ENCODE measurements at places on chromosomes 16 and 17.

DNA sequence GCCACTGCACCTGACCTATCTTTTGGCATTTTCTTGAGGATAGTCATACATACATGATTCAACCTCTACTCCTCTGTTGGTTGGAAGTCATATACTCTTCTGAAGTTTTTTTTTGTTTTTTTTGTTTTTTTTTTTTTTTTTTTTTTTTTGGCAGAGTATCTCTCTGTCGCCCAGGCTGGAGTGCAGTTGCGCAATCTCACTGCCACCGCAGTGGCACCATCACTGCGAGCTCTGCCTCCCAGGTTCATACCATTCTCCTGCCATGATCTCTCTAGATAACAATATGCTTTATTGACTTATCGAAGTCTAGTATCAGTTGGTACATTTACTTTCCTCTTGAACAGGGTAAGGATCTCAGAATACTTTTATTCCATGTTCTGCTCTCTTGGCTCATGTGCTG lies 224.2 kb upstream of the WSCD1 start:
- DNase-seq = no peak

DNA sequence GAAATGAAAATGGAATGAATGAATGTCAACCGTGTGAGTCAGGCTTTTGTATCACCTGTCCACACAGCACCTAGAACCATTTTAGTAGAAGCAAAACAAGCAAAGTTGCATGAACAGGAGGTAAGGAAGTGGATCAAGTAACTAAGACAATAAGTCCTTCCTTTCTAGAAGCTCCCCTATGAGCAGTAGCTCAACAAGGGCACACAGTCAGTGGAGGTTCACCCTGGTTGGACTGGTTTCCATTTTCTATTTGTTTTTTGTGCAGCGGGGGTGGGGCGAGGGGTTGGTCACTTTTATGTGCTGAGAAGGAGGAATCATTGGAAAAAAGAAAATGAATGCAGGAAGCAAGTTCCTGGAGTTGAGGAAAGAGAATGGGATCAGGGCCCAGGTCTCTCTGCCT lies 4.0 kb upstream of the HSBP1 start:
- no peak for DNase-seq

DNA sequence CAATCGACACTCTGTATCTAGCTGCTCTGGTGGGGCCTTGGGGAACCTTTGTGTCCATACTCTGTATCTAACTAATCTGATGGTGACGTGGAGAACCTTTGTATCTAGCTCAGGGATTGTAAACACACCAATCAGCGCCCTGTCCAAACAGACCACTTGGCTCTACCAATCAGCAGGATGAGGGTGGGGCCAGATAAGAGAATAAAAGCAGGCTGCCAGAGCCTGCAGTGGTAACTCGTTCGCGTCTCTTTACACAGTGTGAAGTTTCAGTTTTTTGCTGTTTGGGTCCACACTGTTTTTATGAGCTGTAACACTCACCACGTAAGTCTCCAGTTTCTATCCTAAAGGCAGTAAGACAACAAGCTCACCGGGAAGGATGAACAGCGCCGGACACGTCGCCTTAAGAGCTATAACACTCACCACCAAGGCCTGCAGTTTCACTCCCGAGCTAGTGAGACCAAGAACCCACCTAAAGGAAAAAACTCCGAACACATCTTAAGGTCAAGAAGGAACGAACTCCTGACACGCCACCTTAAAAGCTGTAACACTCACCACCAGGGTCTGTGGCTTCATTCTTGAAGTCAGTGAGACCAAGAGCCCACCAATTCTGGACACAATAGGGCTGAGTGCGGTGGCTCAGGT lies 64.6 kb downstream of the KPNA2 start:
- DNase-seq = no peak

DNA sequence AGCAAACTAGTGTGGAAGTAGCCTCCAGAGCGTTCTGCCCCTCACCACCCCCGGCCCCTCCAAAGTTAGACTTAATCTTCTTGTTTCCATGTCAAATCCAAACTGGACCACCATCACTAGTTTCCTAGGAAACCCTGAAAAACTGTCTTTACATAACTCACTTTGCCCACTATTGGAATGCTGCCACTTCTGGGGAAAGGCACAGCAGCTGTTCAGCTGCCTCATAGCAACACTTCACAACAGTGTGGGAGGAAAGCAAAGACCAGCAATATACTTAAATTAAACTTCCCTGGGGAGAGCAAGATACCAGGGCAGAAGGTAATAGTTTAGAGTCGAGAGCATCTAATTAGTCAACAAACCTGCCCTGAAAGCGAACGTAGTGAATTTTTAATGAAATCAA lies 452.2 kb downstream of the KCNJ2 start:
- DNase-seq = no peak

GRCh38 chr17:71855010-71855409 lies 265.8 kb upstream of the SOX9 start:
- DNase-seq = no peak

DNA sequence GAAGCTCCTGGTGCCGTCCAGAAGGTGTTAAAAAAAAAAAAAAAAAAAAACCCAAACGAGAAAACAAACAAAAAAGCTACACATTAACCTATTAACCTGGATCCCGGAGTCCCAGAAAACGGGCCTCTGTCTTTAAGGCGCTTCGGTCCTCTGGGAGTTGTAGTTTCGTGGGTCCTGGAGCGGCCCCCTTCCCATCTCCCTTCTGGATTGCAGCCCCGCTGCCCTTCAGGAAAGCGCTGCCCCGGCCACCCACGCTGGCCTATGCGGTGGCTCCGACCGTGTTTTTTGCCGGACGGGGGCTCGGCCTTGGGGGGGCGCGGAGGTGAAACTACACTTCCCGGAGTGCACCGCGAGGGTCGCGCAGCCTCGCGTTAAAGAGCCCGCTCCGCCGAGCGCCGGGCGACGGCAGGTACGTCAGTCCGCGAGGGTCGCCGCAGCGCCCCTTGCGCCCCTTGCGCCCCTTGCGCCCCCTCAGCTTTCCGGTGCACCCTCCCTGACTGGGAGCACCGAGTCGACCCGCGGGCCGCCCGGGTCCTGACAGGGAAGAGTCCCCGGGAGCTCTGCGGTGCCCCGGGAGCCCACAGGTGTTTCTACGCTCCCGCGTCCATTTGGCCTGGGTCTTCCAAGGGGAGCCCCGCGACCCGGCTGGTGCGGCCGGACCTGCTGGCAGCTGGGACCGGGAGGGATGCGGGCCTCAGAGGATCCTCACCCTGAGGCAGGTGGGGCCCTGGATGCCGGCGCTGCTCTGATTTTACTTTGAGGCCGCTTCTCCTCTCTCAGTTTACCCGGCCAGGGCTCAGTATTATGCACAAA lies at the start of gene FCSK:
Gene FCSK, plus strand, starts transcription at position 374 of the 813 bp plus-strand sequence. CDS start 8,596 bp downstream, outside the sequence.
- DNase-seq = peak; percentile 53

DNA sequence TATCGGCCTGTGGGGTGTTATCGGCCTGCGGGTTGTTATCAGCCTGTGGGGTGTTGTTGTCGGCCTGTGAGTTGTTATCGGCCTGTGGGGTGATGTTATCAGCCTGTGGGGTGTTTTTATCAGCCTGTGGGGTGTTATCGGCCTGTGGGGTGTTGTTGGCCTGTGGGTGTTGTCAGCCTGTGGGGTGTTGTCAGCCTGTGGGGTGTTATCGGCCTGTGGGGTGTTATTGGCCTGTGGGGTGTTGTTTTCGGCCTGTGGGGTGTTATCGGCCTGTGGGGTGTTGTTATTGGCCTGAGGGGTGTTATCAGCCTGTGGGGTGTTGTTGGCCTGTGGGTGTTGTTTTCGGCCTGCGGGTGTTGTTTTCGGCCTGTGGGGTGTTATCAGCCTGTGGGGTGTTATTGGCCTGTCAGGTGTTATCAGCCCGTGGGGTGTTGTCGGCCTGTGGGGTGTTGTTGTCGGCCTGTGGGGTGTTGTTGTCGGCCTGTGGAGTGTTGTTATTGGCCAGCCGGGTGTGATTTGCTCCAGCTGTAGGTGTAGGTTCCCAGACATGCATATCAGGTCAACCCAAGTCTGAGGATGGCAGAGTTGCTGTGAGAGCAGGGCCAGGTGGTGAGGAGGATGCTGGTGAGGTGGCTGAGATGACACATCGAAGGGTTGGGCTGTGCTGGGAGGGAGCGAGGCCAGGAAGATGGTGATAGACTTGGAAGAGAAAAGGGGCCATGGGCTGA lies 7.1 kb downstream of the TRARG1 start:
- no peak for DNase-seq

GRCh38 chr16:86929057-86929871 lies 350.9 kb downstream of the FOXL1 start:
- peak; percentile 16 for DNase-seq

- DNase-seq = no peak
Measured at GRCh38 chr16:3317315-3317999, 12.2 kb downstream of the ZNF75A start.
